Adipocyte (in vitro differentiated cells): ENCODE measurements at places on chromosomes 5 and 9.

GRCh38 chr9:33381231-33381791 lies 21.1 kb downstream of the AQP7 start:
- no peak for DNase-seq

DNA sequence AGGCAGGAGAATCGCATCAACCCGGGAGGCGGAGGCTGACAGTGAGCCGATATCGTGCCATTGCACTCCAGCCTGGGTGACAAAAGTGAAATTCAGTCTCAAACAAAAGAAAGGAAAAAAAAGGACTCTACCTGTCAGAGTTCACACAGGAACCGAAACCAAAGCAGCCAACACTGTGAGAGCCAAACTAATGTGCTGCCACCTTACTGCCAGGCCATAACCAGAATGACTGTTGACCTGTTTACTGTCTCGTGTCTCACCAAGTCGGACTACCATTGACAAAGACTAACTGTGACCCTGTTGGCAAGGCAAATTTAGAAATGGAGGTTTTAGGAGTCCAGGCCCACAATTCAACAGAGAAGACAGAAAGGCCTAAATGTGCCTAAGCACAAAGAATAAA lies 112.4 kb downstream of the ANXA2R start:
- no peak for DNase-seq

DNA sequence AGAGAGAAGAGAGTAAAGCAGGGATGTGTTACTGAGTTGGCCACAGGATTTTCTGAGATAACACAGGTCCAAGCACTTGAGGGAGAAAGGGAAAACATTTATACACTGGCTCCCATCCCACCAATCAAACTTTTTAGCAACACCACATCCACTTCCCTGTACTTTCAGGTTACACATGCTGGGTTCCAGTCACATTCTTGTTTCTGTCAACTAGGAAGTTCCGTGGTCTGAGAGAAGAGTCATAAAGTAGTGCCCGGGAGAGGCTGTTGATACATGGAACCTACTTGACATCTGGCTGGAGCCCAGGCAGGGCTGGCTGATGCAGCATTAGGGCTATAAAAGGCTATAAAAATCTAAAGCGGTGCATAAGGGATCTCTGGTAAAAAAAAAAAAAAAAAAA lies 473.9 kb upstream of the COX7C start:
- no peak for DNase-seq

- no peak for DNase-seq
These were observed 1.5 kb downstream of the TOR2A start for GRCh38 chr9:127733614-127734013.

DNA sequence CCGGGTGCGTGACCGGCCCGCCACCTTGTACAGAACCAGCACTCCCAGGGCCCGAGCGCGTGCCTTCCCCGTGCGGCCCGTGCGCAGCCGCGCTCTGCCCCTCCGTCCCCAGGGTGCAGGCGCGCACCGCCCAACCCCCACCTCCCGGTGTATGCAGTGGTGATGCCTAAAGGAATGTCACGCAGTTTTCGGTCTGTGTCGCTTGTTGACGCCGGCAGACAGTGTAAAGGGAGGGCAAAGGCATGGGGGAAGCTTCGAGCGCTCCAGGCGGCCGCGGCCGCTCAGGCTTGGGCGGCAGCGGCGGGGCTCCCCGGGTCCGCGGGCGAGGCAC lies 1.3 kb downstream of the LRRC26 start:
- DNase-seq, result peak; percentile 29

GRCh38 chr5:2634399-2635176 lies 116.9 kb downstream of the IRX2 start:
- no peak for DNase-seq

- DNase-seq, result peak; percentile 2
These were observed 45.9 kb downstream of the CERT1 start for GRCh38 chr5:75465480-75465879.

DNA sequence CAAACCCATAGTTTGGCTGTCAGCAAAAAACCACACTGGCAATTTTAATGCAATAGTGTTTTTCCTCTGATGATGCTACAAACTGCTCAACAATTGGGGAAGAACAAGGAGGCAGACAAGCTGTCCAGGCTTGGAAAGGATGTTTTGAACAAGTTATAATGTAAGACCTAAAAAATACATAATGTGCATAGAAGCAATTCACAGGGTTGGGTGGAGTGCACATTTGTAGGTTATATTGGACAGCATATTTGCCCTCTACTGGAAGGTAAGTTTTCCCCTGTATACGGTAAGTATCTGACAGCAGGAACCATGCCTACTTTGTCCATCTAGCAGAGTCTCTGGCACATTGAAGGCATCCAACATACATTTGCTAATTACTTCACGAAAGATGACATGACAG lies 114.3 kb upstream of the PUM3 start:
- no peak for DNase-seq

- DNase-seq, result peak; percentile 11
These were observed 24.4 kb downstream of the WHRN start for GRCh38 chr9:114480746-114481435.

- no peak for DNase-seq
These were observed 144.3 kb downstream of the ACTBL2 start for GRCh38 chr5:57338068-57338867.

GRCh38 chr9:4939118-4939561 lies 45.9 kb upstream of the JAK2 start:
- no peak for DNase-seq

GRCh38 chr9:108047264-108047663 lies 557.7 kb upstream of the KLF4 start:
- DNase-seq, result no peak

GRCh38 chr5:80565330-80565729 lies 4.8 kb downstream of the ANKRD34B start:
- DNase-seq, result no peak

DNA sequence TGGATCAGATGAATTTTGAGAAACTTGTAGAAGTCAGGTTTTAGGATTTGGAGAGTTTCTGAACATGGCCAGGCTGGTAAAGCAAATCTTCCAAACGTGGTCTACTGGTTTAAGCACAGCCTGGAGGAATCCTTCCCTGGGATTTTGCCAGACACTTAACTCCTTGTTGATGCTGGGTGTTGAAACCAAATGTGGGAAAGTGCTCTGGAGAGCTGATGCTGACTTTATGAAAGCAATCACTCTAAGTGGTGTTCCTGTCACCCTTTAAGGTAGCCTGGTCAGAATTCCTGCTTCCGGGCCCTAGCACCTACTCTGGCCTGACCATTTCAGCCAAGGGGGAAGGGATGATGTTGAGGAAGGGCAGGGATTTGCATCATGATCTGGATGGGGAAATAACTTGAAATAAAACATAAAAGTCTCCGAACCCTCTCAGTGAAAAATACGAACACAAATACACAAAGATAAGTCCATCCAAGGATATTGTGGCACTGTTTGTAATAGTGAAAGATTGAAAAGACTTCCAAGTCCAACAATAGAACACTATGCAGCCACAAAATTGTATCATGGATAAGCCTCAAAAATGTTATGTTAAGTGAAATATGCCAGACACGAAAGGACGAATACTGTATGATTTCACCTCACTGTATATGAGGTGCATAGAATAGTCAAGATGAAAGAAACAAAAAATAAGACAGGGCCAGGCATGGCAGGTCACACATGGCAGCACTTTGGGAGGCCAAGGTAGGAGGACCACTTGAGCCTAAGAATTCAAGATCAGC lies 57.7 kb downstream of the PDE6A start:
- no peak for DNase-seq

GRCh38 chr9:74672237-74672636 lies 175.1 kb downstream of the RORB start:
- DNase-seq, result no peak

GRCh38 chr9:123120131-123120530 lies 86.7 kb downstream of the GPR21 start:
- no peak for DNase-seq

DNA sequence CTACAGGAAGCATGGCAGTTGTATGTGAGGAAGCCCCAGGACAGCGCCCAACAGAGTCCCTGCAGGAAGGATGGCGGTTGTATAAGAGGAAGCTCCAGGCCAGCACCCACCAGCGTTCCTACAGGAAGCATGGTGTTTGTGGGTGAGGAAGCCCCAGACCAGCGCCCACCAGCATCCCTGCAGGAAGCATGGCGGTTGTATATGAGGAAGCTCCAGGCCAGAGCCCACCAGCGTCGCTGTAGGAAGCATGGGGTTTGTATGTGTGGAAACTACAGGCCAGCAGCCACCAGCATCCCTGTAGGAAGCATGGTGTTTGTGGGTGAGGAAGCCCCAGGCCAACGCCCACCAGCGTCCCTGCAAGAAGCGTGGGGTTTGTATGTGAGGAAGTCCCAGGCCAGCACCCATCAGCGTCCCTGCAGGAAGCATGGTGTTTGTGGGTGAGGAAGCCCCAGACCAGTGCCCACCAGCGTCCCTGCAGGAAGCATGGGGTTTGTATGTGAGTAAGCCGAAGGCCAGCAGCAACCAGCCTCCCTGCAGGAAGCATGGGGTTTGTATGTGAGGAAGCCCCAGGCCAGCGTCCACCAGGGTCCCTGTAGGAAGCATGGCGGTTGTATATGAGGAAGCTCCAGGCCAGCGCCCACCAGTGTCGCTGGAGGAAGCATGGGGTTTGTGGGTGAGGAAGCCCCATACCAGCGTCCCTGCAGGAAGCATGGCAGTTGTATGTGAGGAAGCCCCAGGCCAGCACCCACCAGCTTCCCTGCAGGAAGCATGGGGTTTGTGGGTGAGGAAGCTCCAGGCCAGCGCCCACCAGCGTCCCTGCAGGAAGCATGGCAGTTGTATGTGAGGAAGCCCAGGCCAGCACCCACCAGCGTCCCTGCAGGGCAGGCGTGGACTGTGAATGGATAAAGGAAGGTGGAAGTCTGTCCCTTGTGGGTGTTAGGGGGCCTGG lies 79.0 kb downstream of the DAP start:
- DNase-seq, result no peak

- no peak for DNase-seq
These were observed 17.8 kb upstream of the SLC25A51 start for GRCh38 chr9:37921546-37922300.

DNA sequence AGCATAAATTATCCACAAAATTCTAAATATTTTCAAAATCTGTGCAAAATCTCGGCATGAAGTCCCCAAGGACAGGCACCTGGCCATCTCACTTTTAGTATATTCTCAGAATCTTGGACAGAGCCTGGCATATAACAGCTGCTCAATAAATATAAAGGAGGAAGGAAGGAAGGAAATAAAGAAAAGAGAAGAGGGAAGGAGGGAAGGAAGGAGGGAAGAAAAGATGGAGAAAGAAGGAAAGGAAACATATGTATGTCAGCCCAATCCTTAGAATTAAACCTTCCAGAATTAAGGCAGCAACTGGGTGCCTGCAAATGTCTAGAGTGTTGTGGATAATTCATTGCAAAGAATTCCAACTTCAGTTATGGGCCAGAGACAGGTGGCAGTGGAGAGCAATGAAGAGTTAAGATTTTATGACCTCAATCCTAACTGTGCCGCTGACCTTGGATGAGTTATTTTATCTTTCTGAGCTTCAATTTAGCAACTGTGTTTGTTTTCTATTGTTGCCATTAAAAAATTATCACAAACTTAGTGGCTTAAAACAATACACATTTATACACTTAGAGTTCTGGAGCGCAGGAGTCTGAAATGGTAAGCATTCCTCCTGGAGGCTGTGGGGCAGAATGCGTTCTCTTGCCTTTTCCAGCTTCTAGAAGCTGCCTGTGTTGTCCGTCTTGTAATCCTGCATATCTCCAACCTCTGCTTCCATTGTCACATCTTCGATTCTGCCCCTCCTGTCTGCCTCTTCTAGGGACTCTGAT lies 200.9 kb upstream of the MSX2 start:
- DNase-seq, result no peak

- DNase-seq, result peak; percentile 83
These were observed 59.2 kb downstream of the CDH18 start for GRCh38 chr5:19928562-19929421.

DNA sequence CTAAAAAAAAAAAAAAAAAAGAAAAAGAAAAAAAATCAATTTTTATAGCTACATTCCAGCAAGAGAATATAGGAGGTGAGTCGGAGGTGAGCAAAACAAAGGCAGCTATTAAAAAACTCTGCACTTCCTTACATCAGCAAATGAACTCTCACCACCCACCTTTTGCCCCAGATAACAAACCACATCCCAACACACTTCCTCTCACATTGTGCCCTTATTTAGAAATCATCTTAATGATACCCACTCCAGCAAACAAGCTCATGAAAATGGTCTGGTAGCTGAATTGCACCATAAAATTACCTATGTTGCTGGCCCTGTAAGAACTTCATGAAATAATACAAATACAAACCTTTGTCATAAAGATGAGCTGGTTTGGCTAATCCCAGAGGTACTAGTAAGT lies 82.9 kb downstream of the CEMIP2 start:
- DNase-seq, result no peak

DNA sequence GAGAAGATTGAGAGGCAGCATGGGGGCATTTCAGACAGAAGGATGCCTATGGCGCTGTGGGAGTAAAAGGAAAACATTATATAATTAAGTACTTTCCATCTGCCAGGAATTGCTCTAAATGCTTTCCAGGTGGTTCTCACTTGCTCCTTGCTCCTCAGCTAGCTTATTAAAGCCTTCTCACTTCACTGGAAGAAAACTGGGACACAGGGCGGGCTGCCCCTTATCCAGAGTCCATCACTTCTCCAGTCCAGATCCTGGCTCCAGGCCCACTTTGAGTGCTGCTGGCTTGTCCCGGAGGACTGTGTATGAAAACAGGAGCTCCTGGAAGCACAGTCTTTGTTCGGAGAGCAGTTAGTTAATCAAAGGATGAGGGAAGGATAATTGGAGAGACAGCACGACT lies 409.9 kb upstream of the ADAMTS16 start:
- DNase-seq, result no peak

GRCh38 chr5:134969166-134969565 lies 1.5 kb downstream of the CATSPER3 start:
- peak; percentile 17 for DNase-seq

- peak; percentile 83 for DNase-seq
These were observed 97.0 kb upstream of the COL5A1 start for GRCh38 chr9:134544388-134545214.

GRCh38 chr9:18331808-18332209 lies 142.1 kb upstream of the ADAMTSL1 start:
- peak; percentile 56 for DNase-seq

GRCh38 chr5:80035839-80036238 lies 691 bp downstream of the THBS4 start:
- DNase-seq, result no peak
